Esophagus squamous epithelium (tissue), 5 donors: ENCODE measurements at places on chromosomes 16 and 17.

DNA sequence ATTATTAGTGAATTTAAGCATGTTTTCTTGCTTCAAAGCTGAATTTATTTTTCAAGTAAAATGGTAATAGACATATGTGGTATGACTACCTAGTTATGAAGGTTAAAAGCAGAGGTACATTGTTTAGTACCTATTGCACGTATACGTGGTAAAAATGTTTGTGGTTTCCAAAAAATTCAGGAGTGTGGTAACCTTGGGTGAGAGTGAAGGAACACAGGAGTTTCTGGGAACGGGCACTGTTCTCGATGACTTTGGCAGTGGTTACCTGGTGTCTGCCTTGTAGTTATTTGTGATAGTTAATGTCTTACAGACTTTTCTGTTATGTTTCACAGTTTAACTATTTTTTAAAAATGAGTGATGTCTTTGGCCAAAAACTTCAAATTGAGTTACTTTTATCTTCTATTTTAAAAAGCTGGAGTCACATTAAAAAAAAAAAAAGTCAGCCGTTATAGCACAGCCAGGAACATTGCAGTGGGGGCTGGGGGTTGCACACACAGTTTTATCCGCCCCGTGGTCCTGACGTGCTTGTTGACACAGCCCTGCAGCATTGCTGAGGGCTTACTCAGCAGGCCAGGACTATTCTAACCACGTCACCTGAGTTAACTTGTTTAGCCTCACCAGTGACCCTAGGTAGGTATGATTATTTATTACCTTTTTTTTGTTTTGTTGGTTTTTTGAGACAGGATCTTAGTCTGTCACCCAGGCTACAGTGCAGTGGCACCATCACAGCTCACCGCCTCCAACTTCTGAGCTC, 10.9 kb downstream of the JPT2 start:
- H3K27me3 ChIP-seq, result no peaks in the 10 kb centered on the region
- no peak overlapping the region for H3K4me3 ChIP-seq
- no peak for DNase-seq
- no peak overlapping the region for H3K27ac ChIP-seq

GRCh38 chr16:79019431-79019830, 581.1 kb downstream of the MAF start:
- H3K27me3 ChIP-seq, result no peaks in the 10 kb centered on the region
- H3K4me1 ChIP-seq, result no peaks in the 10 kb centered on the region
- DNase-seq, result no peak
- H3K4me3 ChIP-seq, result no peak overlapping the region

DNA sequence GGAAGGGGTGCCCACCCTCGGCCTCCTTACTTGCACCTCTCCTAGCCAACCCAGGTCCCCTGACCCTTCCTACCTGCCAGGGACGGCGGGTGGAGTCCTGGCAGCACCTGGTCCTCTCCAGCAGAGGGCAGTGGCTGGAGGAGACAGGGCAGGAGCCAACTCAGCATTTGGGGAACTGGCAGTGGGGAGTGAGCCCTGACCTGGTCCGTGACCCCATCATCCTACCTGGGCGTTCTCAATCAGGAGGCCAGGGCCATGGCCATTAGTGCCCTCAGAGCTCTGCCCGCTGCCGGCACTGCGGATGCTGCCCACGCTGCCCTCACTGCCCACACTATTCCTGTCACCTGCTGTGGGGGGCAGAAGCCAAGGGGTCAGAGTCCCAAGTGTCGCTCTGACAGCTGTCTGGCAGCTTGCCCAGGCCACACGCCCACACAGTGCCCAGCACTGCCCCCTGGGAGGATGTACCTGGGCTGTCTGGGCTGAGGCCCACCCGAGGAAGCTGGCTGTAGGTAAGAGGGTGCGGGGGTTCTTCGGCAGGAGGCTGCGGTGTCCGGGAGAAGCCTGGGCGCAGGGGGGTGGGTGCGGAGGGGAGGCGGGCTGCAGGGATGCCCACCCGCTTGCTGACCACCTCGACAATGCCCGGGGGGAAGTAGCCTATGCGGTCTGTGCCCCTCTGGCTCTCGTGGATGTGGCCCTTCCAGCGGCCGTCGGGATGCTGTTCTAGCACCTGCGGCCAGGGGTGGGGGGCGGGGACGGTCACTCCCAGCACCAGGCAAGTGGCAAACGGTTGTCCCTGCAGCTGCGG, 10.8 kb downstream of the CASKIN2 start:
- peaks cover 8% of the 10 kb centered on the region for H3K4me1 ChIP-seq
- no peaks in the 10 kb centered on the region for H3K27me3 ChIP-seq
- H3K27ac ChIP-seq, result peak overlapping the region; percentile 5
- DNase-seq, result no peak
- peaks cover 17% of the 10 kb centered on the region for H3K36me3 ChIP-seq

- H3K36me3 ChIP-seq, result no peaks in the 10 kb centered on the region
- no peak overlapping the region for H3K4me3 ChIP-seq
- H3K4me1 ChIP-seq, result peaks cover 24% of the 10 kb centered on the region
These were observed 12.9 kb downstream of the ZNF319 start for GRCh38 chr16:57987441-57988177.

DNA sequence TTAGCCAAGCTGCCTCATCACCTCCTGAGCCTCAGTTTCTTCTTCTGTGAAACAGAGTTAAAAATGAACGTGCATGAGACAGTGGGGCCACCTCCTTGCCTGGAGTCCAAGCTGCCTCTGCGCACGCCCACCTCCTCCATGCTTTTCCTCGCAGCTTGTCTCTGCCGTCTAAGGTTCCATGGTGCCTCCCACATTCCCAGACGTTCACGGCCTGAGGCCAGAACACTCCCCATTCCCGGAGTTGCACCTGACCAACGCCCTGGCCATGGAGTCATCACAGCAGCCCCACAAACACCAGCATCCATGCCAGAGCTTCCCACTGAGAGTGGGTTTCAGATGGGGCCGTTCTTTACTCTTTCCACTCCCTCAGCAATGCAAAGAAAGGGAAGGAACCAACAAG, 183.0 kb upstream of the FOXF1 start:
- DNase-seq, result no peak
- H3K27ac ChIP-seq, result no peak overlapping the region
- no peaks in the 10 kb centered on the region for H3K4me1 ChIP-seq
- H3K4me3 ChIP-seq, result no peak overlapping the region

DNA sequence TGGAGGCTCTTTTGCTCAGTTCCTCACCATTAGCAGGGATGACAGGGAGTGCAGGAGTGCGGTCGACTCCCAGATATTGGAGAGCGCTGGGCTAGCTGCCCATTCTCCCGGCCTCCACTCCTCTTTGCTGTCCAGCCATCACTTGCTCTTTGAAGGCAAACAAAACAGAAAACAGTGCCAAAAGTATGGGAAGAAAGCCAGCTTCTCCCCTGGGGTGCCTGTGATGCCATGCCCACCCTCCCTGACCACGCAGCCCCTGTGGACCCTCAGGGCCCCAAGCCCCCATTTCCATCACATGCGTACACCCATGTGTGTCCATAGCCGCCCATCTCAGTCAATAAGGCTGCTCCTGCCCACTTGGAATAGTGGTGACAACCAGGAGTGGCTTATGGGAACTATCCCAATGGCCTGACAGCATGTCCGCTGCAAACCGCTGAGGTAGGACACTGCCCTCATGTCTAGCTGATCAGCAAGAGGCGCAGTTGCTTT, 30.0 kb downstream of the MAPT start:
- H3K27ac ChIP-seq, result no peak overlapping the region
- H3K4me3 ChIP-seq, result no peak overlapping the region
- DNase-seq, result no peak
- no peaks in the 10 kb centered on the region for H3K27me3 ChIP-seq

DNA sequence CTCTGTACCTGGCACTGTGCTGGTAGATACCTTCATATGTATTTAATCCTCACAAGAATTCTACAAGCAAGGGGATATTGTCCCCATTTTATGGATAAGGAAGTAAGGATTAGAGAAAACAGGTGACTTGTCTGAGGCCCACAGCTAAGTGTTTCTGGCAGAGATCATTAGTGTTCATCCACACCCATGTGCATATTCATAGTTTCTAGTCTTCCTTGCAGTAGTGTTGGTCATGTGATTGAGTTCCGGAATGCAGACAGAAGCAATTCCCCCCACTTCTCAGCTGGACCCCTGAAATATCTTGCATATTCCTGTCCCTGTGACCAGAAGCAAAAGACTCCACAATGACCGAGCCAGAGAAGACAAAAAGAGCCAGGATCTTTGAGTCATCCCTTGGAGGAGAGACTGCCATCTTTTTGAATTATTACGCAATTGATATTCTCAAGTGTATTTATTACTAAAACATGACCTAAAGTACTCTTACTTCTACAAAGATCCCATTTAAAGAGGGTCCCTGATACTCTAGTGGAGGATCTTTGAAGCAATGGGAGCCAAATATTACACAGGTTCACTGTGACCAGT, 43.4 kb downstream of the SOX9 start:
- H3K4me1 ChIP-seq, result peaks cover under 1% of the 10 kb centered on the region
- no peak for DNase-seq
- H3K36me3 ChIP-seq, result no peaks in the 10 kb centered on the region
- no peak overlapping the region for H3K4me3 ChIP-seq

GRCh38 chr16:68287276-68288251, 23.2 kb downstream of the SLC7A6OS start:
- H3K27ac ChIP-seq, result peak overlapping the region; percentile 18
- H3K36me3 ChIP-seq, result peaks cover 11% of the 10 kb centered on the region
- H3K4me3 ChIP-seq, result no peak overlapping the region
- H3K4me1 ChIP-seq, result peaks cover 48% of the 10 kb centered on the region
- no peaks in the 10 kb centered on the region for H3K27me3 ChIP-seq

DNA sequence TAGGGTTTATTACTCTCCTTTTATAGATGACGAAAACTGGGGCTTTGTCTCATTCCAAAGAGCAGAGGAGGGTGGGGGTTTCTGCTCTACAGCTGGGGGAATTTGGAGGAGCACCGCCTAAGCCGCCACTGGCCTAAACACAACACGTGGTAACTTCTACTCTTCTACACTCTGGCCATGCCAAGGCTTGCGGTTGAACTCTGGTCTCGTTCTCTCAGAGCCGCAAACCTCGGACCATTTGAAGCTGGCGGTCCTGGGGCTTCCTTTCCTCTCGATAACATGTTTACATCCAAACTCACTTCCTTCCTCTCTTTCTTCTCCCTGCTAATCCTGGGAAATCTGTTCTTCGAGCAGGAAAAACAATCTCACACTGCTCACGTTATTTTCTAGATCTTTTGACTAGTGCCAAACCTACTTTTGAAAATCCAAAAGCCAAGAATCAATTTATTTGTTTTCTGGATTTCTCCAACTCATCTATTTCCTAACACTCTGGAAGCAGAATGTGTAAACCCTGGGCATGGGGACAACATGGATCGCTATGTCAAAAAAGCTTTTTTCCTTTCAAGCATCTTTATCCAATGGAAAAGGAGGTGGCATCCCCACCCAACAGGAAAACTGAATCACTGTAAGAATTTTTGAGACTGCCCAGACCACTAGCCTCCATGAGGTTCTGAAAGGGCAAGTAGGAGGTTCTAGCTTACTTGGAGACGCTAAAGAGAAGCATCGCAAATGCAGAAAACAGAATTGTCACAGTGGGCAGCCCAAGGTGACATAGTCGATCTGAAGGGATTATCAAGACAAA, 13.6 kb upstream of the EEF2K start:
- H3K4me1 ChIP-seq, result peaks cover 34% of the 10 kb centered on the region
- no peaks in the 10 kb centered on the region for H3K36me3 ChIP-seq
- H3K27ac ChIP-seq, result peak overlapping the region; percentile 99
- DNase-seq, result peak; percentile 39
- no peaks in the 10 kb centered on the region for H3K27me3 ChIP-seq

- no peak overlapping the region for H3K27ac ChIP-seq
- H3K4me3 ChIP-seq, result no peak overlapping the region
- no peaks in the 10 kb centered on the region for H3K27me3 ChIP-seq
- no peak for DNase-seq
- no peaks in the 10 kb centered on the region for H3K36me3 ChIP-seq
These were observed 118.5 kb downstream of the CEP112 start for GRCh38 chr17:66073384-66073783.

DNA sequence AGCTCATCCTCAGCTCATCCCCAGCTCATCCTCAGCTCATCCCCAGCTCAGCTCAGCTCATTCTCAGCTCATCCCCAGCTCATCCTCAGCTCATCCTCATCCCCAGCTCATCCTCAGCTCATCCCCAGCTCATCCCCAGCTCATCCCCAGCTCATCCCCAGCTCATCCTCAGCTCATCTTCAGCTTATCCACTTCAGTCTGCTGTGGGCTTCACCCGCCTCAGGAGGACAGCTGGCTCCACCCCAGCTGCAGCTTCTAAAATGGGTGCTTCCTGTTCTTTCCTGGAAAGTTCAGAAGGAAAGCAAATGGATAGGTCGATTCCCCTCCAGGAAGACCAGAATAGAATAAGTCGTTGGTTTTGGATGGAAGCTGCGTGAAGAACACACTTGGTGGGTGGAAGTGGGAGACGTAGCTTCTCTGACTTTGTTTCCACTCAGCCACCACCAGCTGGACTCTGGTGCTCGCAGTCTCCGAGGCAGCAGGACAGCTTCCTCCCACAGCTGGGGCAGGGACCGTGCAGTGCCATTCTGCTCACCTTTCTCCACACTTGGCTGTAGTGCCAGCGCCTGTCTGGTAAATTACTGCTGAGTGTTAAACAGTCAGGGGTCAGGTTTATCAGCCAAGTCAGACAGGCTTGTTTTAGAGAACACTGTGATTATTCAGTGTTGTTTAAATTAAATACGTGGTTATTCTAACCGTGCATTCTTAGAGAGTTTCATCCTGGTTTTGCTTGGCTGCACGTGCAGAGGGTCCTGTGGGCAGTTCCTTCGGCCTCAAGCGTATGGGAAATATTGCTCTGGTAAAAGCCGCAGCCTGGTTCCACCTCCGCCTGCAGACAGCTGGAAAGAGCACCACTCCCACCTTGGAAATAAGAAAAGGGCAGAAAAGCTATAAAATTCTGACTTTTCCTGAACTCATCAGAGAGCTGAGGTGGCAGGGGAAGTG, 61.0 kb upstream of the CHMP6 start:
- no peak overlapping the region for H3K27ac ChIP-seq
- DNase-seq, result no peak
- H3K27me3 ChIP-seq, result no peaks in the 10 kb centered on the region
- H3K4me1 ChIP-seq, result peaks cover 12% of the 10 kb centered on the region

GRCh38 chr17:1179818-1180742, at the start of gene ABR:
ABR (minus strand) TSS chr17:1179981; CDS start chr17:1179727, 254 bp downstream.
- no peak for DNase-seq
- H3K27me3 ChIP-seq, result peaks cover 43% of the 10 kb centered on the region
- peaks cover 74% of the 10 kb centered on the region for H3K4me1 ChIP-seq
- H3K36me3 ChIP-seq, result no peaks in the 10 kb centered on the region

DNA sequence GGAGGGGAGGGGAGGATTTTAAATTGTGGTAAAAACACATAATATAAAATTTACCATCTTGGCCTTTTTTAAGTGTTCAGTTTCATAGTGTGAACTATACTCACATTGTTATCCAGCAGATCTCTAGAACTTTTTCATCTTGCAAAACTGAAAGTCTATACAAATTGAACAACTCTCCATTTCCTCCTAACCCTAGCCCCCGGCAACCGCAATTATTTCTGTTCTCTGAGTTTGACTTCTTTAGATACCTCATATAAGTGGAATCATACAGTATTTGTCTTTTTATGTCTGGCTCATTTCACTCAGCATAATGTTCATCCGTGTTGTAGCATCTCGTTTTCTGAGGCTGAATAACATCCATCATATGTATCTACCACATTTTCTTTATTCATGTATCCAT, 30.0 kb upstream of the MRTFB start:
- DNase-seq, result no peak
- no peaks in the 10 kb centered on the region for H3K36me3 ChIP-seq
- no peaks in the 10 kb centered on the region for H3K27me3 ChIP-seq
- H3K27ac ChIP-seq, result no peak overlapping the region
- no peak overlapping the region for H3K4me3 ChIP-seq
- peaks cover 13% of the 10 kb centered on the region for H3K4me1 ChIP-seq
